ENCODE measurements at places on chromosomes 4 and X.

DNA sequence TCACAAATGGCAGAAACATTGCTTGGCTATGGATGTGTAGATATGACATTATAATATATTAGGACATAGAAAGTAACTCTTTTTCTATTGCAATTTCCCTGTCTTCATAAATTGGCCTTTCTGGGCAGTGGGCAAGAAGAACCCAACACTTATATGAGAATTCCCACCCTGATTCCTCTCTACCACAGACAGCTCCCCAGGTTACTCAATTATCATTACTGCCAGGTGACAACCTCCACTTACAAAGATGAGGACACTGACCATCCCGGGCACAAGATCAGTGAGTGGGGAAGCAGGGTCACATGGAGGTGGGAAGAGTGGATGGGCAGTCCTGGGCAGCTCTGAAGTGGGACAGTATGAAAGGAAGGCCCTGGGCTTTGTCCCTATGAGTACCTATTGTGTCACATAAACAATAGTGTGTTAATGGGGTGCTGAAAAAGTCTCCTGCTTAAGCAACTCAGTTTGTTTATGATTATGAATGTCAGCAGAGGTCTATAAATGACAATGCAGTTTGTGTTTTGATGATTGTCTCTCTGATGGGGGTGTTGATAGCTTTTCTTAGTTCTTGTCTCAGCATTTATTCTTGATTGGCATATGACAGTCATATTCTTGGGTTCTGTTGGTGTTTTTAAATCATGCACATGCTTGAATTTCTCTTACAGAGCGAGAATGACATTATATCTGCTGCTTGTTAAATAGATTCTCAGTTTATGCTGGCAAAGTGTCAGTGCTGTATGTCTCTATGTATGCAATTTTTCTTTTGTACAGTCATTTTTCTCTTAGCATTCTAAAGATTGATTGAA lies 99.9 kb downstream of the SLIT2 start:
- no peak for DNase-seq

GRCh38 chr4:174358829-174359228 lies 75.1 kb downstream of the CEP44 start:
- peak; percentile 40 for DNase-seq

DNA sequence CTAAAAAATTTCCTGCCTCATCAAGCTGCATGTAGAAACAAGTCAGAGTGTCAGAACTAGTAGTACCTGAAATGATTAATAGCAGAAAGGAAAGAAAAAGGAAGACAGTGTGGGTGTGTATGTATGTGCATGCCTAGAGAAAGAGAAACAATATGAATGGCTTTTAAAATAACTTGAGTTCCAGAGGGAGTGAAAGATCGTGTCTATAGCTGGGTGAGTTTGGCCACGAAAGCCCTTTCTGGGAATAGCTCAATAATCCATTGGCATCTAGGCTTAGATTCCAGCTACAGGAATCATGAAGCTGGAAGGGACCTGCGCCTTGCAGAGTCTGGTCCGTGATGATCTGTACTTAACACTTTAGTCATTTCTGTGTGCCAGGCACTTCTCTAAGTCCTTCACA lies 195.6 kb downstream of the RAPGEF2 start:
- DNase-seq = no peak

DNA sequence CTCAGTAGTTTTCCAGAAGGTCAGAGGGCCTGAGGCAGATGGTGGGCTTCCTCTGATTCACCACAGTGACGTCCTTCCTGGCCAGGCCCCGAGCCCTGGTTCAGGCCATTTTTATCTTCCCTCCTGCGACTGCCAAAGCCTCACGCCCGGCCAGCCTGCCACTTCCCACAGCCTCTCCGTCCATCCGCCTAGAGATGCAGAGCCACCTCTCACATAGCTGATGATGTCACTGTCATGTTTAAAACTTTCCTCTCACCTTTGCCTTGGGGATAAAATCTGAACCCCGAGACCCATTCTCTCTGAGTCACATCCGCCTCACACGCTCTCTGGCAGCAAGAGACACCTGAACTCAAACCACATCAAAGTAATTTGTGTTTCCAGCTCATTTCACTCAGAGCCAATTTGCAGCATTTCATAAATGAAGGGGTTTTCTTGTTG lies 175.3 kb downstream of the QDPR start:
- DNase-seq = no peak

GRCh38 chr4:31365006-31365690 lies 645.0 kb downstream of the PCDH7 start:
- no peak for DNase-seq

DNA sequence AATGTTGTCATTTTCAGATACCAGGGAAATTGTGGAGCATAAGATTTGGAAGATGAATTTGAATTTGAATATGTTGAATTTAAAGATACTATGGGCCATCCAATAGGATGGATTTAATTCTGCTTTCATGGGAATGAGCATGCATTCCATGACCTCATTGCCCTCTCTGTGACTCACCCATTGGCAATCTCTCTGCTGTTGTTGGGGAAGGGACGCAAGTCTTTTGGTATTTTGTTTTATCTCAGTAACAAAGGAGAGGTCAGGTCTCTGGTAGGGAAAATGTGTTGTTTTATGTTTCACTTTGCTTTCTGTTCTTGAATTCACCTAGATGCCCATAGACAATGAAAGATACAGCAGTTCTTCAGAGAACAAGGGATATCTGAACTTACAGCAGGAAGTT lies 42.1 kb upstream of the MAGEA4 start:
- DNase-seq = peak; percentile 3

DNA sequence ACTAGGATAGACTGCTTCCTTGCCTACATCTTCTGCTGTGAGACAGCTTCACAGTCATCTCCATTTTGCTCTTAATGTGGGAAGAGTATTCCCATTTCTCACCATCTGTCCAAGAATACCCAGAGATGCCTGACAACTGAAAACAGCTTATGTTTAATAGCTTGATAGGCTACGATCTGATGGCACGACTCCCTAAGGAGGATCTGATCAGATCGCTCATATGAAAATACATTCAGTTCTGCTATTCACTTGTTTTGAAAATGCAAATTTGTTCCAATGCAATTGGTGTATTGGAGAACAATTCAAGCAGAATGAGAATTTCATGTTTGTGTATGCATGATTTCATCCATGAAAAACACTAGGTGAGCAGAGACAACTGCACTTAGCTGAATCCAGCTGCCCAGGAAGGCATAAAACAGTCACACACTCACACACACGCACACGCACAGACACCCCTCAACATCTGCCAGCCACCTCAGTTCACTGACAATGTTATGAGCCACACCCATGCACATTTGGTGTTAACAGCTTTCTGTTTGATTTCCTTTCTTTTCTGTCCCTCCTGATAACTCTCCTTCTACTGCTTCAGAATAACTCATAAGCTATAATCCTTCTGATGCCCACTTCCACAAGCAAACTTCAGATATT lies 29.6 kb downstream of the TRIML1 start:
- DNase-seq = no peak

DNA sequence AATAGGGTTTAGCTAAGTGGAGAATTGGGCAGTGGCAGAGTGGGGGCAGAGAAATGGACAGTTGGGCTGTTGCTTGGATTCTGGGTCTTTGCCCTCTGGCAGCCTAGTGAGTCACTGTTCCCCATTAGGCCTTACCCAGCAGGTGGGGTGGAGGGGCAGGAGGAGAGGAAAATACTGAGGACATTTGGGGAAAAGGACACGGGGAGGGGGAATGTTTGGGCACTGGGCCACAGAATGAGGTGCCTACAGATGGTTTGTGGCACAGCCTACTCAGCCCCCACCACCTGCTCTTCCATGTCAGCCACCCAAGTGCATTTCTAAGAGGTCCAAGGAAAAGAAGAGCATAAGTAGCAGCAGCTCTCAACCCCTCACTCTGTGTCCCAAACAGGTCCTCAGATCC lies 13.0 kb downstream of the SLC16A2 start:
- DNase-seq = no peak

DNA sequence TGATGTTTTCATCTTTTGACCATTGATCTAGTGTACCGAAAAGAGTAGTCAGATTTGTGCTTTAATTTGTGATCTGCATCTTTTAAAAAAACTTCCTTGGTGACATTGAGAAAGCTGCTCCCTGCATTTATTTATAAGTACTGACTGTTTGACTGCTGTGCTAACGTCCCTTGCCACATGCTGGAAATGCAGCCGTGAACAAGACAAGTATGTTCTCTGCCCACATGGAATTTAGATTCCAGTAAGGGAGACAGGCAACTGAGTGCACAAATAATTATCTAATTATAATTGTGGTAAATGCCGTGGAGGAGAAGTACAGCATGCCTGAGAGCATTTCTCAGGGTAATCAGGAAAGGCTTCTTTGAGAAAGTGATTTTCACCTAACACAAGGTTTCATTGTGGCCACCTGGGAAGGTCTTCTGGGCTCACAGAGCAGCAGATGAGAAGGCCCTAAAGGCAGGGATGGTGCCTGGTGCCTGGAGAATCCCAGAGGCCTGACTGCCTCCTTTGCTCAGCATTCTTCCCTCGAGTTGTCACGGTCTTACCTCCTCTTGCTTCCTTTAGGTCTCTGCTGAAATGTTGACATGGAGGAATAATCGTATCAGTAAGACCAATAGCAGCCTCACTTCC lies 55.8 kb downstream of the PTTG2 start:
- no peak for DNase-seq

- DNase-seq = no peak
Observed at GRCh38 chr4:26065833-26066232, 151.8 kb downstream of the SMIM20 start.

DNA sequence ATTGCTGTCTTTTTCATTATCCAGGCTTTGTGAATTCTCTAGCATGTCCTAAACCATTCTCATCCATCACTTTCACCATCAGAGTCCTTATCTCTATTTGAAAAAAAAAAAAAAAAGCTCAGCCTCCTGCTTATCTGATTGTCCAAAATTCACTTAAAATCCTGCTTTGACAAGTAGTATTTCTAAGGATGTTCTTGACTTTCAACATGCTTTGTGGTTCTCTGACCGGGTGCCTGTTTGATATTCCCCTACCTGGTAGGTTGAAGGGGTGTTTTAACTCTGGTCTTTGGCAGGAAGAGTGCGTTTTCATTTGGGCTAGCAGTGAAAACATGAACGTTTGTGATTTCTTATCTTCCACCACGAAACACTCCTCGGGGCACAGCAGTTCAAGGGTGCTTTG lies 17.3 kb upstream of the BBS12 start:
- DNase-seq = no peak

DNA sequence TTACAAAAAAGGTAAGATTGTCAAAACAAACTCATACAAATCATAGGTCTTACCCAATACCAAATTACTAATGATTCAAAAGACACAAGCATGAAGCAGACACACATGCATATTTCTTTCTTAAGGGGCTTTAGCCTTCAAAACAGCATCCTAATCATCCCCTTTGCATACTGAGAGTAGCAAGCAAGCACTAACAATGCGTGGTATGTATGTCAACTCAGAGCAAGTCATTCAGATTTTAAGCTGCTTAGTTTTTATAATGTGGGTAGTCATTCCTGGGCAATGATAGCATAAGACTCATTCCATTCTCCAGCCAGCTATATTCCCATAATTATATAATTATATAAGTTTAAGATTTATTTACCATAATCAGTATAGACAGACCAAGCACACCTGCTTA lies 219.6 kb downstream of the DKK2 start:
- no peak for DNase-seq

- DNase-seq = no peak
Observed at GRCh38 chr4:169143335-169143734, 127.4 kb downstream of the SH3RF1 start.

GRCh38 chrX:120603707-120604360 lies at the start of gene MCTS1:
MCTS1 (plus strand) TSS chrX:120604101; CDS start chrX:120604237, 136 bp downstream.
- DNase-seq = peak; percentile 50

- no peak for DNase-seq
Observed at GRCh38 chr4:51895158-51895557, 52.2 kb downstream of the DCUN1D4 start.

DNA sequence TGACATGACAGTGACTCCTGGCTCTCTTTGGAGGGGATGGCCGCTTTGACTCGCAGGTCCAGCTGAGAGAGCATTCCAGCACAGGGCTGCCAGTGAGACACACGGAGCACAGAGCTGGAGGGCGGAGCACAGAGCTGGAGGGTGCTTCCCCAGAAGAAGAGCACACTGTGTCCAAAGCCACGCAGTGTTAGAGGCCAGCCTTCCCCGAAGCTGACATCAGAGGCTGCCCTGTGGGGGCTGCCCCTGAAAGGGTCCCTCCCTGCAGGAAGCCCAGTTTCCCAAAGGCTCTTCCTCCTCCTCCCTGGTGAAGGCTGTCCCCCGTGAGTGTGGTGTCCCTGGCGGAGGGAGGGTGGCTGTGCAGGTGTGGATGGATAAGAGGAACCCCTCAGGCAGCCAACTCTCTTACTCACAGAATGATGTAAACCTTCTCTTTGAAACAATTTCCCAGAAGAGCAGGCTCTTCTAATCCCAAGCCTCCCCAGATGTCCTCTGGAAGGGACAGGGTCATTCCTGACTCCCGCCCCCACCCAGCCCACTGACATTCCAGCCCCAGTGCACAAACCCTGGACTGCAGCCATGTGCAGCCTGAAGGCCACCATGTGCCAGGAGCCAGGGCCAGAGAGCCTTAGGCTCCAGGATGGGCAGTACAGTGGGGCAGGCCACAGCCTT lies 53.4 kb downstream of the PSAPL1 start:
- no peak for DNase-seq

DNA sequence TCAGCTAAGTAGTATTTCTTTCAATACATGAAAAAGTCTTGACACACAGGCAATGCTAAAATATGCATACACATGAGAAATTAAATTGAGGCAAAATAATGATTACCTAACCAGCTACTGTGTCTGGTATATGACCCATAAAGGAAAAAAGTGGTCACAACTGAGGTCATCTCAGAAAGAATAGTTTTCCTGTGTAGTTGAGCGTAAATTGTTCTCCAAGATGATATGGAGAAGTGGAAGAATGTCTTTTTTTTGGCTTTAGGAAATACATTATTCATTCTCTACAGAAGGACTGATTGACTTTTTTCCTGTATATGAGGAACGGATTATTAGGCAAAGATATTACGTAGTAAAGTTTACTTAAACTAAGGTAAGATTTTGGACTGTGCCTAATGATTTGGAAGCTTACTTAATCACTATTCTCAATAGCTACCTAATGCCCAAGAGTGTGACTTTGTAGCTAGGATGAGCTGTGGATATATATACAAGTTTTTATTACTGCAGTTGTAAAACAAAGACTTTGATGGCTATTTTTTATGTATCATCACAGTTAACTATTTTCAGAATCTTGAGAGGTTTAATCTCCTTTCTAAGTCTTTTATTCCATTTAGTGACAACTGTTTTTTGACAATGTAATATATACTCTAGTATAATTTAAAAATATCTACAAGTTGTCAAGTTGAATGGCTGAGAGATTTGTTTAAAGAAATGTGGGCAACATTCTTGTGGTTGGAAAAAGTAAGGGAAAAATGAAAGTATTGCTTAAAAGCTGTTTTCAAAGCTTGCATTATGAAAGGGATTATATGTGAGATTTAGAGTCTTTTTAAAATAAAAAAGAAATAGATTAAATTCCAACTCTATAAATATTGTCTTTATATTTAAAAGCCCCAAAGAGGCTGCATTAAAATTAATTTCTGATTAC lies 100.2 kb downstream of the PDLIM5 start:
- DNase-seq = no peak
